ENCODE measurements at places on chromosomes 7 and 10.
A peak's percentile ranks its signal among the peaks of the same experiment; 100 is the strongest.

GRCh38 chr7:76257973-76258372, 44.5 kb upstream of the HSPB1 start:
- DNase-seq, result no peak

DNA sequence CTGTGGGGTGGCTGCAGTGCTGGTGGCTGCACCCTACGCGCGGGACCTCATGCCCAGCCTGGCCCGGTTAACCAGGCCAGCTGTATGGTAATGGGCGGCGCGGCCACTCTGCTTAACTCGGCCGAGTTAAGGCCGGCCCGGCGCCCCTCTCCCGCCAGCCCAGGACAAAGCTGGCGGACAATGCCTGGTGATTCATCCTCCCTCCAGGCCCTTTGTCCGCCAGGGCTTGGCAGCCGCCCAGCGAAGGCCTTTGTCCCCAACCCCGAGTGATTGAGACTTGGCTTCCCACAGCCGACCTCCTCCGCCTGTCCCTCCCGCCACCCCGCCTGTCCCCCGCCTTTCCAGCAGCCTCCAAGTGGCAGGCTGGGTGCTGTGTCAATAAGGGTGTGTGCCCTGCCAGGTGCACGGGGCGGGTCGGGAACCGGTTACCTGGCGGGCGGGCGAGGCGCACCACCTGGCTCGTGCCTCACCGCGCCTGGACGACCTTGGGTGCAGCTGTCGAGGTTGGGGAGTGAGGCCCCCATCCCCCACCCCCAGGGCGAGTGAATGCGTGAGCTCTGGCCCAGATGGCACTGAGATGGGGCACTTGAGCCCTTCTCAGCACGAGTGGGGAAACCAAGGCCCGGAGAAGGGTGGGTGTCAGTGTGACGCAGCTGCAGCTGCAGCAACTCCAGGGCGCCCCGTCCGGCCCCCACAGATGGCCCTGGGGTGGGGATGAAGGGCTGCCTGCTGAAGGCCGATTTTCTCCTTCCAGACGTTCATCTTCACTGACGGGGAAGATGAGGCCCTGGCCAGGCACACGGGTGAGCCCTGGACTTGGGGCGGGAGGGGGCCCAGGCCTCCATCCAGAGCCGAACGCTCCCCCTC, 4.6 kb downstream of the LFNG start:
- no peak for DNase-seq

GRCh38 chr10:22379059-22379458, 33.8 kb downstream of the SPAG6 start:
- DNase-seq, result peak; percentile 59

- no peak for DNase-seq
Measured at GRCh38 chr7:327991-328702, 38.2 kb downstream of the FOXL3 start.

DNA sequence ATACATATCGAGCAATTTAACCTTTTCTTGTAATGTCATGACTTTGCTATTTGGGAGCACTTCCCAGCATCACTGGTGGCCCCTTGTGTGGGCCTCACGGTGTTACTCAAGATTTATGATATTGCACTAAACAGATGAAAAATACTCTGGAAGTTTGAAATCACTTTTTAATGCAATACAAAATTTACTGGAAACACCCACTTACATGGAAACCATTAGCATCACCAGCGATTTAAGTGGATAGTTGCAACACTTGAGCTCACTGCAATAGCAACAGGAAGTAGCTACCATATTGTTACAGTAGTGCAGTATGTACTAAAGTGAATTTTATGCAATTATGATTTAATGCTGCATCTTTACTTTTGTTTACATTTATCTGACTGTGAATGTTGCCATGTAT, 184.4 kb downstream of the MDFIC start:
- no peak for DNase-seq

DNA sequence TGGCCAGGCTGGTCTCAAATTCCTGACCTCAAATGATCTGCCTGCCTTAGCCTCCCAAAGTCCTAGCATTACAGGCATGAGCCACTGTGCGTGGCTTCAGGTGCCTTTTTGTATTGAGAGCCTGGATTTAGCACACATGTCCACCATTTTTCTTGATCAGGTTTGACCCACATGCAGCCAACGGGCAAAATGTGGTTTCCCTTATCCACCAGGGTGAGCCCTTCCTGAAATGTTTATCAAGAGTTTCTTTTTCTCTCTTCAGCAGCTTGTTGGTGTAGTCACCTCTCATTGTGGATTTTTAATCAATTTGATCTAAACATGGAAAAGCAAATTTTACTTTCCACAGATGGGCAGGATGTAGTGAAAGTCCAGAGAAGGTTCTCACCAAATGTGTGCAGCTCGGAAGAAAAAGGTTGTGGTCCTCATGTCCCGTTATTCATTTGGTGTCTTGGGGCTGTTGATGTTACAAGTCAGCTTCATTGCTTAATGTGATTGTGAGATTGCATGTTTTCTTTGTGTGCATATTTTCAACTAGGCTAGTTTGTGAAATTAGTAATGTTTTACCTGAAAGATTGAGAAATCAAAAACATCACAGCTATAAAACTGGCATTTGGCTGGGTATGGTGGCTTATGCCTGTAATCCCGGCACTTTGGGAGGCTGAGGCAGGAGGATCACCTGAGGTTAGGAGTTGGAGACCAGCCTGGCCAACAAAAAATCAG, 28.9 kb downstream of the GUSB start:
- no peak for DNase-seq
